ENCODE measurements at places on chromosomes 6 and 20.

- no peak for DNase-seq
These were observed 60.7 kb upstream of the SYNCRIP start for GRCh38 chr6:85703406-85703805.

DNA sequence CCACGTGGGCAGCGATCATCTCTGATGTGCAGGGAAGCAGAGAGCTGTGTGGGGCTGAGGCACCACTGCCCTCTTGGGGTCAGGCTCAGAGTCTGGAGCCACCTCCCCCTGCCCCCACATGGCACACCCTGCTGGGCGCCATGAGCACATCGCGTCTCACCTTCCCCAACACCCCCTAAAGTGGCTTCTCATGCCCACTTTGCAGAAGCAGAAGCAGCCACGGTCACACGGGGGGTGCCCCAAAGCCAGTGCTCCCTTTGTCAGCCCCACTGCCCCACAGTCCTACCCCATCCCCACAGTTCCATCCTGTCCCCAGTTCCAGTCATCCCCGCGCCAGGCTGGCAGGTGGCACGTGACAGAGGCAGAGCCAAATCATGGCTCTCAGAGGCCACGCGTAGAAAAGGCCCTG, 19.5 kb downstream of the SDCBP2 start:
- peak; percentile 8 for DNase-seq

DNA sequence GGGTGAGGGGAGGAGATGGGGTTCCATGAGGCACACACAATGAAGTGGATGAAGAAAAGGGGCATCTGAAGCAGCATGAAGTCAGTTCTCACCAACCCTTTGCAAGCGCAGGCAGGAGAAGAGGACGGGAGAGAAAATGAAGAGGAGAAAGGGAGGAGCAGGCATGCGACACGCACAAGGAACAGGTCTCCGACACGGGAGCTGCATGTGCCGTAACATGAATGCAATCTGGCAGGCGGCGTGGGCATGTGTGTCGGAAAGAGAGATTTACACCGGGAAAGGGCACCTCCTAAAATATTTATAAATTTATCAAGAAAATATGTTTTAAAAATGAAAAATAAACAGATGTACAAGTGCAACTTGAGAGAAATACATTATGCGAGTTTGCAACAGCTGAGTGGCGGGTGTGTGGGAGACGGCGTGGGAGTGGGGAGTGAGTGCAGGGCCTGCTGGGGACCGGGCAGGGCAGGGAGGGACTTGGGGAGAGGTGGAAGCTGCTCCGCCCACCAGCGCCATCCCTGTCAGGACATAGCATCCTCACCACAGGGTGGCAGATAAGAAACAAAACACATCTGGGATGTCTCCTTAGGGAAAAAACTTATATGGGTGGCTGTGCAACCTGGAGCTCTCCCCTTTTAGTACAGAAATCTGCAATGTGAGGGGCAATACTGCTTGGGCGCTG, 40.6 kb downstream of the GJA10 start:
- no peak for DNase-seq

DNA sequence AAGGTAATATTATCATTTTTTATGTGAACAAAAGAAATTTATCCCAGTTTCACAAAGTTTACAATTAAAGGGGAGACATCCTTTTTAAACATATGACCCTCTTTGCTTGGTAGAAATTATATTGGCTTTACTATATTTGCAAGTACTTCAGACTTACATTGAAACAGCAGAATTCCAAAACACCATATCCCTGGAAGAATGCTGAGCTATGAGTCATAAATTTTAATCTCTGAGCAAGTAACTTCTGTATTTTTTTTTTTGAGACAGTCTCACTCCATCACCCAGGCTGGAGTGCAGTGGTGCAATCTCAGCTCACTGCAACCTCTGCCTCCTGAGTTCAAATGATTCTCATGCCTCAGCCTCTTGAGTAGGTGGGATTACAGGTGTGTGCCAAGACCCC, 240.4 kb downstream of the TBC1D32 start:
- DNase-seq, result no peak

DNA sequence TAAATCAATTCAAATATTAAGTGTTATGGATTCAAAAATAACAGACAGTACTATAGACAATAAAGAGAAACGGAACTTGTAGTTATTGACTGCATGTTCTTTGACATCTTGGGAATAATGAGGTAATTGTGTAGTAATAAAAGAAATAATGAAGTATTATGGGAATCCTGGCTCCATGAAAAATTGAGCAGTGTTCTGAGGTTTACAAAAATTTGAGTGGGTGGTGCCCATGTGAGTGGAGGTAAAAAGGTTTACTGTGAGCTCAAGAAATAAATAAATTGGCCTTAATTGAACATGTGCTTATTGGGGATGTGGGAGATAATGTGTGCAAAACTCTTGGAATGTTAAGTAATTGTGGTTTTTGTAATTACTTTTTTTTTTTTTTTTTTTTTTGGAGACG, 1013.7 kb upstream of the GJE1 start:
- DNase-seq, result peak; percentile 83

- peak; percentile 34 for DNase-seq
These were observed 165.1 kb downstream of the ARID1B start for GRCh38 chr6:156942266-156942665.

DNA sequence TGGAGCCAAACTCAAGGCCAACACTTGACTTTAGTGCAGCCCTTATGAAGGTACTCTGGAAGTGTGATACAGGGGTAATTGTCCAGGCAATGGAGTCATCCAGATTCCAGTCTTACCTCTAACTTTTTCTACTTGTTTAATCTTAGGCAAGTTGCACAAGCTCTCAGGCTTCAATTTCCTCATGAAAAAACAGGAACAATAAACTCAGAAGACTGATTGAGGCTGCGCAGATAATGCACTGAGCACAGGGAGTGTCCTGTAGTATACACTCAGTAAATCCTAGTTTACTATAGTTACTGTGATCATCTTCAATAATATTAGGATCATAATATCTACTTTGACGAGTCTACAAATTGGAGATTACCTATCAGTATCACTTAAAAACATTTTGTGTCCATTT, 127.5 kb upstream of the SMLR1 start:
- no peak for DNase-seq

GRCh38 chr6:158519761-158520160, 40.1 kb upstream of the TMEM181 start:
- no peak for DNase-seq

All from SK-MEL-5 (cell line).